ENCODE measurements at places on chromosomes 13 and 19.

- DNase-seq, result peak; percentile 27
Observed at GRCh38 chr19:47315125-47315821, 5.6 kb downstream of the C5AR1 start.

GRCh38 chr19:47699360-47699917 is 13.8 kb upstream of the EHD2 start:
- peak; percentile 92 for DNase-seq

DNA sequence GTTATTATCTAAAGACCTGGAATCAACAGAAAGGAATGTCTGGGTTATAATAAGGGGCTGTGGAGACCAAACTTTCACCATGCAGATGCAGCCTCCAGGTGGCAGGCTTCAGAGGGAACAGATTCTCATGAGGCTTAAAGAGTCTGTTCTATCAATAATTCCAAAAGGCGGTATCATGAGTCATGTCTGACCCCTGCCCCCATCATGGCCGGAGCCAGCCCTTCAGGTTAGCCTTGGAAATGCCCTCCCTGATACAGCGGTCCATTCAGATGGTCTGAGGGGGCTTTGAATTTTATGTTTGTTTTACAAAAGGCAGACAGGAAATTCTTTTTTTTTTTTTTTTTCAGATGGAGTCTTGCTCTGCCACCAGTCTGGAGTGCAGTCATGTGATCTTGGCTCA is 21.7 kb upstream of the LAMP1 start:
- DNase-seq, result peak; percentile 51

- no peak for DNase-seq
Observed at GRCh38 chr13:85662186-85662585, 137.0 kb downstream of the SLITRK6 start.

GRCh38 chr13:97288486-97288900 is 66.4 kb downstream of the MBNL2 start:
- DNase-seq, result no peak

DNA sequence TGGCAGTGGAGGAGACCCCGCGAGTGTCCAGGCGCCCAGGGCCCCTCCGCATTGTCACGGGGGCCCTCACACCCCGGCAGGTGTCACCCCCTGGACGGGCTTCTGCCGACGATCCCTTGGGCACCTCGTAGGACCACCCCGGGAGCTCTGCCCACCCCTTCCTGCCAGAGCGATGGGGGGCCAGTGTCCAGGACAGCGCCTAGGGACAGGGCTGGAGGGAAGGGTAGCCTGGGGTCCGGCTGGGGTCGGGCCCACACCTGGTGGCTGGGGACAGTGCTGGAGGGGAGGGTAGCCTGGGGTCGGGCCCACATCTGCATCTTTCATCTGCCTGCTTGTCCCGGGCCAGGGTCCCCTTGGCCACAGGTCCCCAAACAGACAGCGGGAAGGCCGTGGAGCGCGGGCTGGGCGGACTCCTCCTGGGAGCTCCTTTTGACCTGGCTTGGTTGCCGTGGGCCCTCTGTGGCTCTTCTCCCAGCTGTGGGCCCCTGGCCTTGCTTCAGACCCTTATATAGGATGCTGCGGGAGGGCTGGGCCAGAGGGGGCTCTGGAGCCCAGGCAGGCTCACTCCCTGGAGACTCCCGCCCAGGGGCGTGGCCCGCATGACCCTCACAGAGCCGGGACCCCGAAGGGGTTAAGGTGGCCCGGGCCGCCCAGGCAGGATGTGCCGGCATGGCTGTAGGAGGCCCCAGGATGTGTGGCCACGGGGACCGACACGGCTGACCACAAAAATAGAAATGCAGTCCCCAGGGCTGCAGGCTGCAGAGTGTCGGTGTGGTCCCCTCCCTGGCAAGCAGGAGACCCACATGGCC is 74.1 kb upstream of the MCF2L start:
- peak; percentile 75 for DNase-seq

- no peak for DNase-seq
Observed at GRCh38 chr19:56117376-56117884, 3.7 kb downstream of the ZNF787 start.

GRCh38 chr19:52535771-52536447 is 8.4 kb downstream of the ZNF808 start:
- DNase-seq, result peak; percentile 76

- DNase-seq, result no peak
Observed at GRCh38 chr19:10043286-10043927, 30.1 kb downstream of the RDH8 start.

DNA sequence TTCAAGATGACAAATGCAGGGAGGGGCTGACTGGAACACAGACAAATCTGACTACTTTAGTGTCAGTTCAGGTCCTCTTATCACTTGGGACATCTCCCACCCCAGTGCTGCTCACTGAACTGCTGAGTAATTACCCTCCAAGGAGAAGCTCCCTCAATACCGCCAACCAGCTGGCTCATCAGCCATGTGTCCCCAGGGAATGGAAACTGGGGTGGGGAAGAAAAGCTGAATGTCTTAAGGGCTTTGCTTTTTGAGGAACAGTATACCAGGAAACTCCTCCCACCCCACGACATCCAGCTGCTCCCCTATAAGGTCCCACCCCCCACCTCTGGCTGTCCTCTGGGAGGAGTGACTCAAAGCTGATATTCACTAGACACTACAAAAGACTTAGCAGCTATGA is 2.0 kb downstream of the ZNF823 start:
- DNase-seq, result no peak

- no peak for DNase-seq
Observed at GRCh38 chr13:30371649-30372265, 50.5 kb upstream of the UBE2L5 start.

Measured in iPS-NIHi11 (cell line).